Effector memory CD4-positive, alpha-beta T cell (primary cell): ENCODE measurements at places on chromosomes 12 and 14.
A peak's percentile ranks its signal among the peaks of the same experiment; 100 is the strongest.

- no peaks in the 10 kb centered on the region for H3K4me1 ChIP-seq
- H3K4me3 ChIP-seq = no peak overlapping the region
- H3K27ac ChIP-seq = no peak overlapping the region
- no peaks in the 10 kb centered on the region for H3K36me3 ChIP-seq
- no peak for DNase-seq
- no peaks in the 10 kb centered on the region for H3K27me3 ChIP-seq
Observed at GRCh38 chr14:87094913-87095312, 898.1 kb downstream of the GALC start.

DNA sequence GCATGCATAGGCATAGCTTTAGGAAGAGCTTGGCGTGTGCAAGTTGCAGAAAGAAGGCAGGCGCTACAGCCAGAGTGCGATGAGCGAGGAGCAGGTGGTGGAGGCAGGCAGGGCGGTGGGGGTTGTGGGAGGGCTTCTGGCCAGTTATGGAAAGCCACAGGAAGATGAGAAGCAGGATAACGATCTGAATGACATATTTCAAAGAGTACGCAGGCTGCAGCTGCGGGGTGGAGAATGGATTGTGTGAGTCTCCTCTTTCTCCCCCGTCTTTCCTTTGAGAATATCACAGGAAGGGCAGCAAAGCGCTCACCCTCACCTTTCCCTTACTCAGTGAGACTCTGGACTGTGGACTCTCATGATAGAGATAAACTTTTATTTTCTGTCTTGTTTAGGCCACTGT, 48.7 kb upstream of the PLXNC1 start:
- H3K4me3 ChIP-seq = no peak overlapping the region
- no peaks in the 10 kb centered on the region for H3K4me1 ChIP-seq
- H3K27ac ChIP-seq = no peak overlapping the region
- no peaks in the 10 kb centered on the region for H3K36me3 ChIP-seq
- H3K27me3 ChIP-seq = no peaks in the 10 kb centered on the region
- DNase-seq = no peak

DNA sequence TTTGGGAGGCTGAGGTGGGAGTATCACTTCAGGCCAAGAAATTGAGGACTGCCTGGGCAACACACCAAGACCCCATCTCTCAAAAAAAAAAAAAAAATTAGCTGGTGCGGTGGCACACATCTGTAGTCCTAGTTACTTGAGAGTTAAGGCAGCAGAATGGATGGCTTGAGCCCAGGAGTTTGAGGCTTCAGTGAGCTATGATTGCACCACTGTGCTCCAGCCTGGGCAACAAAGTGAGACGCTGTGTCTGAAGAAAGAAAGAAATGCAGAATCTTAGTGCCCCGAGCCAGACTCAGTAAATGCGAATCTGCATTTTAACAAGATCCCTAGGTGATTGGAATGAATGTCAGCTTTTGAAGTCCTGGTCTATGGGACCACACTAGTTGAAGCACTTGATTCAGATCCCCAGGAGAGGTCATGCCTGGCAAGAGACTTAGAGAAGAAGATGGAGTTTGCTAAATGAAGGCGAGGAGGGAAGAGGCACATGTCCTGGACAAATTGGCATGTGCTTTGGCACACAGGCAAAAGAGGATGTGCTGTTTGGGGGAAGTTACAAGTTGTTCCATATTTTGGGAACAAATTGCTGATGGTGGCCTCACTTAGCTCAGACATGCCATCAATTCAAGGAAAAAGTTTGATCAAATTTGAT, 56.6 kb downstream of the DRAM1 start:
- no peak overlapping the region for H3K27ac ChIP-seq
- H3K4me3 ChIP-seq = no peak overlapping the region
- no peaks in the 10 kb centered on the region for H3K4me1 ChIP-seq
- DNase-seq = no peak

DNA sequence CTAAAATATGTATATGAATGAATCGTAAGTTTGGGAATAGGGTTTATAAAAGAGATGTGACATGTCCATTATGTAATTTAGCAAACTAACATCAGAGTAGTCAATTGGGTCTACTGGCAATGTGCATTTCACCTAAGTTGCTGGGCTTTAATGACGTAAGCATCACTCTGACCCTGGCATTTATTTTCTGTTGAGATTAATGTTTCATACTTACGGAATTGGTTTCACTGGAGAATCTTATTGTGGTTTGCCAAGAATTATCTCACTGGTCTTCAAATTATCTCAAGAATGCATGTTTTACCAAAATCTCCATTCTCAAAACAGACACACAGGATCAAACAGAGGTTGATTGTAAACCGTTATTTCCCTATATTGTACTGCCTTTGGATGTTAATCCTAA, 437.1 kb downstream of the NPAS3 start:
- no peak for DNase-seq
- H3K36me3 ChIP-seq = no peaks in the 10 kb centered on the region
- no peak overlapping the region for H3K4me3 ChIP-seq
- H3K27ac ChIP-seq = no peak overlapping the region
- H3K4me1 ChIP-seq = no peaks in the 10 kb centered on the region

DNA sequence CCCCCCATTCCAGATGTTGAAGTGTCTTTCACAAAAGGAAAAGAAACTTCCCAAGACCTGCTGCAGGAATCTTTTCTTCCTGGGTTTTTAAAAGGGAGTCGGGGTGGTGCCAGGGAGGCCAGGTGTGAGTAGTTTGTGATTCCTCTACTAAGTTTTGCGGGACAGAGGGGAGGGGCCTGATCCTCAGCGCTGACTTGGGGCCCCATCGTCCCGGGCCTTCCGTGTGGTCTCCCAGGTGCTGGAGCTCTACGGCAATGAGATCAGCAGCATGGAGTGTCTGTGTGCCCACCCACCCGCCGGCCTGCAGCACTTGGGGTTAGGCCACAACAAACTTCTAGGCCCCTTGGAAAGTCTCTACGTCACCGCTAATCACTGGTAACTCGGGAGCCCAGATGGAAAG, 4.5 kb downstream of the LRRC43 start:
- DNase-seq = no peak
- no peak overlapping the region for H3K27ac ChIP-seq
- H3K4me3 ChIP-seq = no peak overlapping the region
- peaks cover 4% of the 10 kb centered on the region for H3K27me3 ChIP-seq
- no peaks in the 10 kb centered on the region for H3K36me3 ChIP-seq

GRCh38 chr14:68088451-68088854, 268.9 kb downstream of the RAD51B start:
- H3K27me3 ChIP-seq = no peaks in the 10 kb centered on the region
- no peaks in the 10 kb centered on the region for H3K36me3 ChIP-seq
- H3K27ac ChIP-seq = no peak overlapping the region
- no peak for DNase-seq
- H3K4me3 ChIP-seq = no peak overlapping the region

- no peaks in the 10 kb centered on the region for H3K36me3 ChIP-seq
- H3K27me3 ChIP-seq = no peaks in the 10 kb centered on the region
Observed at GRCh38 chr12:76101739-76102385, 17.4 kb upstream of the NAP1L1 start.

GRCh38 chr14:79011920-79012204, 841.7 kb downstream of the NRXN3 start:
- no peak for DNase-seq
- no peak overlapping the region for H3K27ac ChIP-seq
- no peaks in the 10 kb centered on the region for H3K27me3 ChIP-seq
- H3K4me1 ChIP-seq = no peaks in the 10 kb centered on the region
- no peak overlapping the region for H3K4me3 ChIP-seq
- H3K36me3 ChIP-seq = no peaks in the 10 kb centered on the region

GRCh38 chr12:19997656-19998400, 370.5 kb upstream of the PDE3A start:
- no peaks in the 10 kb centered on the region for H3K27me3 ChIP-seq
- H3K27ac ChIP-seq = no peak overlapping the region
- H3K36me3 ChIP-seq = no peaks in the 10 kb centered on the region
- no peak for DNase-seq
- H3K4me1 ChIP-seq = no peaks in the 10 kb centered on the region

DNA sequence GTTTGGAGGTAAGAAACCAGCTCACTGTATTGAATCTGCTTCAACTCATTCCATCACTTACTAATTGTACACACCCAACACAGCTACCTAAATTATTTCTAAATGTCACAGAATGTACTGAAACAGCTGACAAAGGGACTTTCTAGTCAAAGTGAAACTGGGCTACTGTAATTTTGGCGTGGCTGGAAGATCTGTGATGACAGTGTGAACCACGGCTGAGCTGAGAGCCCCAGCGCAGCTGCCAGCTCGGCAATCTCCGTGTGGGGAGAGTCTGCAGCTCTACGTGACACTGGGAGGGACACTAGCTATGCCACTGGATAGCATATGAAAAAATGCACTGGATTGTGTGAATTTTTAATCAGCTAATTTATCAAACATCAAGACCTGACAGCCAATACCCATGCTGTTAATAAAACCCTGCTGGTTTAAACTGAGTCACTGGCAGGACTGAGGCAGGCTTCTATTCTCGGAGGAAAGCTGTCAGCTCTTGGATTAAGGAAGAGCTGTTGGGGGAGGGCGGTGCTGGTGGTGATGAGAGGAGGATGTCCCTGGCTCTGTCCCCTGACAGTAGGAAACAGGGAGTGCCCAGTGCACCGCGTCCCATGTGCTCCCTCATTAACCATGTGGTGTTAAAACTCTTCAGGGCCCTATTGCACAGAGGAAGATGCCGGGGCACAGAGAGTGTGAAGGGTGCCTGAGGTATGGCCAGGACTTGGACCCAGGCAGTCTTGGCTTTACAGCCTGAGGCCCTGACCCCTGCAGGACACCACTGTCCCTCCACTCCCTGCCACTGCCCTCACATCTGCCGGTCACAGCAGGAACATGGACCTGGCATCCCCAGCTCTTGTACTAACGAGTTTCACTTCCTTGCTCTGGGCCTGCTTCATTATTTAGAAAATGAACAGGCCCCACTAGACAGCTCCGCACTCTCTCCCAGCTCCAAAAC, 13.3 kb downstream of the SLC15A4 start:
- H3K4me3 ChIP-seq = no peak overlapping the region
- DNase-seq = no peak
- peaks cover 17% of the 10 kb centered on the region for H3K36me3 ChIP-seq
- no peak overlapping the region for H3K27ac ChIP-seq
- no peaks in the 10 kb centered on the region for H3K4me1 ChIP-seq

GRCh38 chr12:94205822-94206221, 57.4 kb downstream of the PLXNC1 start:
- no peaks in the 10 kb centered on the region for H3K27me3 ChIP-seq
- peak overlapping the region; percentile 35 for H3K27ac ChIP-seq
- H3K36me3 ChIP-seq = no peaks in the 10 kb centered on the region
- no peak for DNase-seq
- H3K4me3 ChIP-seq = no peak overlapping the region

DNA sequence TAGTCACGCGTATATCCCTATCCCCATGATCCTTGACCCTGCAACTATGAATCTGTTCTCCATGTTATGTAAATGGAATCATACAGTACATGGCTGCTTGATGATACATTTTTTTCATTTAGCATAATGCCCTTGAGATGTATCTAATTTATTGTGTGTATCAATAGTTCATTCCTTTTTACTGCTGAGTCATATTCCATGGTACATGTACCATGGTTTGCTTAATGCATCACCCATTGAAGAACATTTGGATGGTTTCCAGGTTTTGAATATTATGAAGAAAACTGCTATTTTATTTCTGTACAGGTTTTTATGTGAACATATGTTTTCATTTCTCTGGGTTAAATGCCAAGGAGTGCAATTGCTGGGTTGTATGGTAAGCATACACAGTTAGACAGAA, 4.0 kb upstream of the RNASE10 start:
- no peak for DNase-seq
- no peaks in the 10 kb centered on the region for H3K36me3 ChIP-seq
- H3K4me3 ChIP-seq = no peak overlapping the region

- H3K36me3 ChIP-seq = peaks cover 56% of the 10 kb centered on the region
- no peaks in the 10 kb centered on the region for H3K27me3 ChIP-seq
- H3K4me1 ChIP-seq = no peaks in the 10 kb centered on the region
- H3K27ac ChIP-seq = no peak overlapping the region
- H3K4me3 ChIP-seq = no peak overlapping the region
- no peak for DNase-seq
Observed at GRCh38 chr12:14435627-14436026, 70.1 kb downstream of the ATF7IP start.

GRCh38 chr12:14244876-14245669, 120.4 kb upstream of the ATF7IP start:
- no peak overlapping the region for H3K4me3 ChIP-seq
- DNase-seq = no peak

GRCh38 chr12:113190761-113191160, 5.2 kb downstream of the RITA1 start:
- no peak overlapping the region for H3K27ac ChIP-seq
- DNase-seq = no peak
- no peaks in the 10 kb centered on the region for H3K27me3 ChIP-seq
- H3K36me3 ChIP-seq = peaks cover 16% of the 10 kb centered on the region

DNA sequence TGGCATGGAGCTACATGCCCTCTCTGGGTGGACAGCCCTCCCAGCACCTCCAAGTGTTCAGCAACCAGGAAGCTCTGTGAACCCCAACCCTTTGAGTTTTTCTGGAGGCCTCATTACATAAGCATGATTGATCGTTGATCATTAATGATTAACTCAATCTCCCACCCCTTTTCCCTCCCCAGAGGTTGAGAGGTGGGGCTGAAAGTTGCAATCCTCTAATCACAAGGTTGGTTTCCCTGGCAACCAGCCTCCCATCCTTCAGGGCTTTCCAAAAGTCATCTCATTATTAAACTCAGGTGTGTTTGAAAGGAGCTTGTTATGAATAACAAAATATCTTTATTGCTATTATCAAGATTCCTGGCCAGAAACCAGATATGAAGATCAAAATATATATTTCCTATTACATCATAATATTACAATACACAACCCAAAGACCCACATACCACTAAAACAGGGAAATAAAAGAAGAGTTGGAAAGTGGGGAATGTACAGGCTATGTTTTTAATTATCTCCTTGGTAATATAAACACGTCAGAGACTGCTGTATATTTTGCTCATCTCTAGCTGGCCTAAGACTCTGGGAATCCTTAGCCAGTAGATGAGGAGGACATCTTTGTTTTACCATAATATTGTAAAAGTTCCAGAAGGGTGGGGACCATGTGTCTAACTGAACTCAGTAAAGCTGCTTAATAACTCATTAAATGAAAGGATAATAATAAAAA, 73.6 kb downstream of the SSPN start:
- H3K36me3 ChIP-seq = no peaks in the 10 kb centered on the region
- no peaks in the 10 kb centered on the region for H3K27me3 ChIP-seq
- H3K4me3 ChIP-seq = no peak overlapping the region
- H3K4me1 ChIP-seq = no peaks in the 10 kb centered on the region
- no peak overlapping the region for H3K27ac ChIP-seq

GRCh38 chr12:92753976-92754885, 51.4 kb downstream of the PLEKHG7 start:
- DNase-seq = no peak
- no peaks in the 10 kb centered on the region for H3K36me3 ChIP-seq
- H3K27ac ChIP-seq = no peak overlapping the region

GRCh38 chr12:95573951-95574576, 22.8 kb upstream of the USP44 start:
- H3K27me3 ChIP-seq = no peaks in the 10 kb centered on the region
- H3K36me3 ChIP-seq = no peaks in the 10 kb centered on the region
- H3K27ac ChIP-seq = no peak overlapping the region
- H3K4me3 ChIP-seq = no peak overlapping the region
- no peak for DNase-seq

- DNase-seq = no peak
- H3K4me1 ChIP-seq = no peaks in the 10 kb centered on the region
- no peaks in the 10 kb centered on the region for H3K36me3 ChIP-seq
- no peak within 1 kb of the TSS for H3K27ac ChIP-seq
- no peaks in the 10 kb centered on the region for H3K27me3 ChIP-seq
- no peak within 1 kb of the TSS for H3K4me3 ChIP-seq
Observed at GRCh38 chr12:10171973-10172728, at the start of gene OLR1. OLR1 (minus strand) TSS chr12:10172132; CDS start chr12:10172077, 55 bp downstream.
